Effector memory CD4-positive, alpha-beta T cell (primary cell): ENCODE measurements at places on chromosomes 4 and X.

DNA sequence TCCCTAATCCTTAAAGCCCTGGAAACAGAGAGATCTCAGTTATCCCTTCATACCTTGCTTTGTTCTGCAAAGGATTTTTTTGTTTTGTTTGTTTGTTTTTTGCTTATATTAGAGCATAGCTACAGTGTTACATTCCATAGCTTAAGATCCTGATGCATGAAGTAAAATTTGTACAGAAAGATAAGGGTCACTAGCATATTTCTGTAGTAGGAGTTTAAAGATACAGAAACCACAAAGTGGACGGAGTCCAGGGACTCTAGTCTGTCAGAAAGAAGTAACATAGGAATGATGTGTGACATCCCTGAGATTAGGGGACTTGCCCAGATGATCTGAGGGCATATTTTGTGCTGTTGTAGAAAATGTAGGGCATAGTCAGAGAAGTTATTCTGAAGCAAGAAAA, 151.9 kb upstream of the PLAC1 start:
- DNase-seq: no peak

DNA sequence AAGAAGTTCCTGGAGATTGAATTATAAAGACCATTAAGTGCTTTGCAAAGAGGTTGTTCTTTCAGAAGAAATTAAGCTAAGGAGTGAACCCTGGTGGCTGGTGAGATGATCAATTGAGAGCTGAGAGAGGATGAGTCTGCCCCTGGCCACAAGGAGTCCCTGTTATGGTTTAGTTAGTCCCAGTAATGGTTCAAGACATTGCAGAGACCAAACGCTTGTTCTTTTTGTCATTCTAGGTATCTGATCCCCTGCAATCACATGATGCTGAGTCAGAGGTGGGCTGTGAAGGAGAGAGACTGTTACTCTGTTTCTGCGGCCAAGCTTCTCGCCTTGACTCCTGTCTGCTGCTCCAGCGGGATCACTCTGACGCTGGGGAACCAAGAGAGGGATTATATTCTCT, 114.5 kb downstream of the GATB start:
- DNase-seq: no peak

- DNase-seq: no peak
Observed at GRCh38 chrX:2898846-2899512, 30.2 kb downstream of the ARSD start.

DNA sequence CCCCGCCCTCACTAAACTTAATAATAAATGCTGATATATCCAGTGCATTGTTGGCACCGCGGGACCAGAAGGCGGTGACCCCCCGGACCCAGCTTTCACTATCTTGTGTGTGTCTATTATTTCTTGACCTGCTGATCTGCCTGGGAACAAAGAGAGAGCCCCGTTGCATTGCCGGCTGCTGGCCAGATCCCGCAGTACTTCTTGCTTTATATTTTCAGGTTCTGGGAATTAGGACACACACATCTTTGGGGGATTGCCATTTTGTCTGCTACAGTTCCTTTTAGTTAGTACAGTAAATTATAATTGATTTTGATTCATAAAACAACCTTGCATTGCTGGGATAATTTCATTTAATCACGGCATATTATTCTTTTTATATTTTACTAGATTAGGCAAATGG, 2.2 kb upstream of the RTL8B start:
- DNase-seq: no peak

GRCh38 chrX:110755611-110756010, 40.0 kb downstream of the CHRDL1 start:
- no peak for DNase-seq

GRCh38 chr4:86048426-86048825, 311.4 kb downstream of the MAPK10 start:
- DNase-seq: no peak

GRCh38 chrX:10172877-10173276, 16.1 kb downstream of the CLCN4 start:
- DNase-seq: no peak

DNA sequence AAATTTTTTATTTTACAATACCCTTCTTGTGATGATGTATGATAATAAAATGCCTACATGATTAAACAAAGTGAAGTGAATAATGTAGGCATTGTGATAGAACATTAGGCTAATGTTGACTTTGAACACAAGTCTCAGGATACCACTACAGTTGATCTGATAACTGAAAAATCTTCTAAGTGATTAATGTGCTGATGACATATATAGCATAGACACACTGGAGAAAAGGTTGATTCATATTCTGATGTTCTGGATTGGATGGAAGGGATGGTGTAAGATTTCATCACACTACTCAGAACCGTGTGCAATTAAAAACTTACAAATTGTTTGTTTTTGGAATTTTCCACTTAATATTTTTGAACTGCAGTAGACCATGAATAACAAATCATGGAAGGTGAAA, 738.5 kb downstream of the TECRL start:
- DNase-seq: no peak

- no peak for DNase-seq
Observed at GRCh38 chr4:66339007-66339406, 668.7 kb upstream of the EPHA5 start.

DNA sequence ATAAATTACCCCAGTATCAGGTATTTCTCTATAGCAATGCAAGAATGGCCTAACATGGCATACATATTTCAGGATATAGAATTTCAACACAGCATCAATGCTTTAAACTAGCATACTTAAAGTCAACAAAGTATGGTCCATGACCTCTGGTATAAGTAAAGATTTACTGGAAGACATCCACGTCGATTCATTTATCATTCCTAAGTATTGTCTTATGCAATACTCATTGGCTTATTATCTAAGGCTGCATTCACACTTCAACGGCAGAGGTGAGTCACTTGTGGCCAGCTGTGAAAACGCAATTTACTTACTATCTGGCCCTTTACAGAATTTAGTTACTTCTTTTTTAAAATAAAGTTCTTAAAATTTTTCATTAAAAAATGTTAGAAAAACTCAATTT, 42.6 kb downstream of the ADGRA3 start:
- no peak for DNase-seq

GRCh38 chr4:127506283-127506682, 126.5 kb upstream of the INTU start:
- no peak for DNase-seq

DNA sequence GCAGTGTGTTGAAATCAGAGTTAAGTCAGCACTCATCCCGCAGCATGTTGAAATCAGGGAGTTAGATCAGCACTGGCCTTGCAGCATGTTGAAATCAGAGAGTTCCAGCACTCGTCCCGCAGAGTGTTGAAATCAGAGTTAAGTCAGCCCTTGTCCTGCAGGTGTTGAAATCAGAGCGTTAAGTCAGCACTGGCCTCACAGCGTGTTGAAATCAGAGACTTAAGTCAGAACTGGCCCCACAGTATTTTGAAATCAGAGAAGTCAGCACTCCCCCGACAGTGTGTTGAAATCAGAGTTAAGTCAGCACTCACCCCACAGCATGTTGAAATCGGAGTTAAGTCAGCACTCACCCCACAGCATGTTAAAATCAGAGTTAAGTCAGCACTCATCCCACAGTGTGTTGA, 10.9 kb upstream of the UVSSA start:
- DNase-seq: no peak

GRCh38 chr4:185381288-185382196, 14.2 kb downstream of the LRP2BP start:
- DNase-seq: no peak

- DNase-seq: no peak
Observed at GRCh38 chrX:661154-661553, 30.6 kb downstream of the SHOX start.

DNA sequence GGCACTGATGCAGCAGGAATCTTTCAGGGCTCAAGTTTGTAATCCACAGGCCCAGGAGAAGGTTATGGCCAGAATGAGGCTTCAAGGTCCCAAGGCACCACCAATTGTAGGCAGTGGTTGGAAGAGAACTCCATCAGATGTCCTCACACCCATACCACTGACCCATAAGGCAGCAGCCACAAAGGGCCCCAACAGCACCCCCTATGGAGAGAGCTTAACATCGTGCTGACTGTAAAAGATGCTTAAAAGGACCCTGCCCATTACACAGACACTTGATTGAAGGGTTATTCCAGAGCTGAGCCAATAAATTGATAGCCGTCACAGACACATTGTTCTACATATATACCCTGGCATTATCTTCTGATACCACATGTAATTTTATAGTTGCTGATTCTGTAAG, 113.7 kb downstream of the SOWAHB start:
- no peak for DNase-seq

DNA sequence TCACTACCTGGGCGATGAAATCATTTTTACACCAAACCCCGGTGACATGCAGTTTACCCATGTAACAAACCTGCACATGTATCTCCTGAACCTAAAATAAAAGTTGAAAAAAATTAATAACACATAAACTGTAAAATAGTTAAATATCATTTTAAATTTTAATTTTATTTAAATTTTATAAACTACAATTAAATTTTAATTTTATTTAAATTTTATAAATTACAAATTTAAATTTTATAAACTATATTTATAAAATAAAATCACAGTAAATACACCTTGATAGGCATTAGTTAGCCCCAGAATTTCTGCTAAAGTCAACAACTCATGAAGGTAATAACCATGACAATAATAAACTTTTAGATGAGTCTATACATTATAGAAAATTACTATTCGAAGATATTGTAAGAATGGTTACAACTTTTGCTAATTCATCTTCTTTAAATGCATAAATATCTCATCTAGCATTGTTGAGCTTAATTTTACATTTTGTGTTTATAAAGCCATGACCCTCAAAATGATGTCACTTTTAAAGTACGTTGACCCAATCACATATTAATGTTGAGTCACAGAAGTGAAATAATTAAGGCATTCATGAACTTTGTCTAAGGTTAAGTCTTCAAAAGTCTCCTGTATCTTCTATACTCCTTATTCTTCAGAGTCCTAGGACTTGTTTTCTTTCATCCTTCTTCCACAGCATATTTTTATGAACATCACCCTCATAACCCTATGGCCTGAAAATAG, 755.8 kb upstream of the LCORL start:
- DNase-seq: no peak

DNA sequence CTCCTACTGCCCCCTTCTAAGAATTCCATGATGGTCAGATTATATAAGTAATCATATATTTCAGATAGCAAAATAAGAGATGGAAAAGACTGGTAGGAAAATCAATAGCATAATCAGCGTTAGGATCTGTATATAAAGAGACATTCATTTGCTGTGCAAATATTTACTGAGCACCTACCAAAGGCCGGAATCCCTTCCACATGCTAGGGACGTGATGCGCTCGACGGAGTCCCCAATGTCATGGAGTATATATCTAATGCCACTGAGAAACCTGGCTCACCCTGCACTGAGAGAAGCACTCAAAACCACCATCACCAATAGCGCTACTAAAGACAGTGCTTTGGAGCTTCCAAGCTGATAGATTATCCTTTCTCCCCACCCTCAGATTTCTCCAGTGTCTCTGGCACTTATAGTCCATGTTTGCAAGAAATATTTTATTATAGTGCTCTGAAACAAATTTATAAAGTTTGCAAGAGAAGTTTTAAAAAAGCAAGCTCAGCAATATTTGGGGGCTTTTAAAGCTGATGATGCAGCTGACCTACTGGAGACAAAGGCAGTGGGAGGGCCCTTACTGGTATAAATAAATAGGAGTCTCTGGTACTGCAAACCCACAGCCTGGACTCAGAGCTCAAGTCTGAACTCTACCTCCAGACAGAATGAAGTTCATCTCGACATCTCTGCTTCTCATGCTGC, at the start of gene CXCL13:
Gene CXCL13, plus strand, starts transcription at position 611 of the 693 bp plus-strand sequence. Its CDS starts 46 bp downstream, at position 657.
- no peak for DNase-seq

DNA sequence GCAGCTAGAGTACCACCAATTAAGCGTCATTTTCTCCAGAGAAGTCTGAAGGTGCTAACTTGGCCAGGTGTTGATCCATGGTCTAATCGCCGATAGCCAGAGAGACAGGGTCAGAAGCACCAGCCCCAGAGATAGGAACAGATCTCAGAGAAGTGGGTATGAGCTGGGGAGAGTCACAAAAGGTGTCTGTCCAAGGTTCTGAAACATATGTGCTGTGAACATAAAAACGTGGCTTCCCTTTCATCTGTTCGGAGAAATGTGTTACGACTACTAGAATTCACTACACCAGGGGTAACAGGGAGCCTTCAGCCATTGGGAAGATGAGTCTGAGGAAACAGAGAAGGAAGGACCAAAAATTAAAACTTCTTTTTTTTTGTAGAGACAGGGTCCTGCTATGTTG, 91.3 kb downstream of the FBXL5 start:
- no peak for DNase-seq

GRCh38 chrX:137915466-137915865, 349.5 kb downstream of the ZIC3 start:
- no peak for DNase-seq

DNA sequence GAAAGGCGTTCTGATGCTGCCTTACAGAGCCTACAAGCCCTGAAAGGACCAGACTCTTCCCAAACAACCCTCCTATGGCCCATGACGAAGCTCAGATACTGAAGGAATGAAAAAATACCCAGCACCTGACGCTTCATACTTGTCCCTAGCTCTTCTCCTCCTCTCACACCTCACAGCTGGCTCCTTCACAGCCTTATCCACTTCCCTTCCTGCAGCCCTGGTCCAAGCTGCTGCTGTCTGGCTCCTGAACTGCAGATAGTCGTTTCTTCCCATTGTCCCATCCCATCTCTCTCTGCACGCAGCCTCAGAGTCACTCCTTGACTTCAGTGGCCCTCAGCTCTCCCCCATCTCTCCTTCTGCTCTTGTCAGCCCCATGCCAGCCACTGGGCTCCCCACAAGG, 56.6 kb downstream of the FAM193A start:
- DNase-seq: no peak

- no peak for DNase-seq
Observed at GRCh38 chr4:74873545-74874301, 59.2 kb upstream of the PARM1 start.

- DNase-seq: no peak
Observed at GRCh38 chr4:175176710-175177109, 258.6 kb downstream of the ADAM29 start.

- DNase-seq: no peak
Observed at GRCh38 chr4:70908993-70909556, 6.9 kb downstream of the MOB1B start.

DNA sequence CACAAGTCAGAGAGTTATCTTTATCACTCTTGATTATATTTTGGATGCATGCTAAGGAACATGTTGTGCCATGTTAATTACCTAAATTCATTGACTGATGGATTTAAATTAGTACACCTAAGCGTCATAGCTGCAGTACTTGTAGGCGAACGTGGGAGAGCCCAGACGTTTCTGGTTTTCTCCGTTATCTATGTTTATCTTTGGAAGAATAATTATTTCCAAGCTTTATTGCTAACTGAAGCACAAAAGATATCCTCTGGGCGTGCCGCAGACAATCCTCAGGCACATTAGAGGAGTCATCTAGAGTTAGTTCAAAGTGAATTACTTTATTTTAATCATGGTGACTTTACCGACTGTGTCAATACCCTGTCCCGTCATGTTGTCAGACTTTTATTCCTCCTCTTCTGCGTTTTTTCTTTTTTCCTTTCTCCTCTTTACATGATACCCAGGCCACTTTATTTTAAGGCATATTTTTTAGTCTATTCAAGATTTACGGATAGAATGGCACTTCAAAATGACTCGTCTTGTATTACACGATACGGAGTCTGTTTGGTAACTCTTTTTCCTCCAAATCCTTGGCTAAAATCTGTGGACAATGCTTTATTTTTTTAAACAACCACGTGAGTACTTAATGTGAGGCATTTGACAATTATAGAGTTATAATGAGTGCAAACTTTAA, 632.0 kb upstream of the TENM3 start:
- DNase-seq: no peak
